Subcutaneous preadipocyte (primary cell): ENCODE measurements at places on chromosomes 6 and 20. TPM values are rescaled to one million over a fixed set of nuclear protein-coding genes. Genes with fewer than 3 reads are reported as not detected.

IL17F gene
- not detected in 2 replicates for total RNA-seq

MYL9 gene
- total RNA-seq = 11.3 and 23.1 TPM in 2 replicates

PI16 gene
- not detected in 2 replicates for total RNA-seq

SNX5 gene
- total RNA-seq = 109 and 168 TPM in 2 replicates

CCDC170 gene
- total RNA-seq = 0.37 and 0.39 TPM in 2 replicates

SYCP2 gene
- total RNA-seq = 0.37 and 0.39 TPM in 2 replicates

ATG5 gene
- total RNA-seq = 35.6 and 48.5 TPM in 2 replicates

SLC2A10 gene
- 19.9 and 28.3 TPM in 2 replicates for total RNA-seq

ARFGEF2 gene
- 23.9 and 34.4 TPM in 2 replicates for total RNA-seq

TUBB2B gene
- 0.37 and 2.7 TPM in 2 replicates for total RNA-seq

ADGB gene
- not detected in 2 replicates for total RNA-seq

PTP4A1 gene
- 27.9 and 35.6 TPM in 2 replicates for total RNA-seq

ACTL10 gene
- total RNA-seq = 1.5 and 3.9 TPM in 2 replicates

CTAGE9 gene
- not detected in 2 replicates for total RNA-seq

HEBP2 gene
- total RNA-seq = 15.8 and 33.0 TPM in 2 replicates

EGFL8 gene
- 0.73 and 1.4 TPM in 2 replicates for total RNA-seq

ARMH2 gene
- not detected in 2 replicates for total RNA-seq

RSPO3 gene
- not detected in 2 replicates for total RNA-seq

PPP2R5D gene
- total RNA-seq = 55.7 and 56.6 TPM in 2 replicates

ECT2L gene
- total RNA-seq = not detected in 2 replicates

TFAP2A gene
- total RNA-seq = not detected in 2 replicates

DPPA5 gene
- not detected in 2 replicates for total RNA-seq

BIRC7 gene
- total RNA-seq = not detected in 2 replicates

HLA-DQB1 gene
- not detected in 2 replicates for total RNA-seq

RAD21L1 gene
- not detected in 2 replicates for total RNA-seq

CDSN gene
- not detected in 2 replicates for total RNA-seq

ULBP2 gene
- 1.5 and 2.2 TPM in 2 replicates for total RNA-seq

HLA-DQA1 gene
- not detected in 2 replicates for total RNA-seq

KIF6 gene
- total RNA-seq = 0.73 TPM in 1 of 2 replicates, not detected in the other

C20orf96 gene
- 0.59 and 1.8 TPM in 2 replicates for total RNA-seq

TMEM151B gene
- not detected in 2 replicates for total RNA-seq

ITPR3 gene
- total RNA-seq = 66.1 and 103 TPM in 2 replicates

SLC12A5 gene
- not detected in 2 replicates for total RNA-seq

SLC32A1 gene
- total RNA-seq = not detected in 2 replicates

PNLDC1 gene
- total RNA-seq = 0.73 TPM in 1 of 2 replicates, not detected in the other

IRF4 gene
- total RNA-seq = 8.5 and 9.0 TPM in 2 replicates

GPX5 gene
- not detected in 2 replicates for total RNA-seq

PBOV1 gene
- not detected in 2 replicates for total RNA-seq

TRIM31 gene
- total RNA-seq = not detected in 2 replicates

PDE10A gene
- total RNA-seq = 0.20 and 0.73 TPM in 2 replicates

HMGCLL1 gene
- under 0.01 and 0.37 TPM in 2 replicates for total RNA-seq

TMC2 gene
- total RNA-seq = under 0.01 TPM in 1 of 2 replicates, not detected in the other

OR2H2 gene
- not detected in 2 replicates for total RNA-seq

MRAP2 gene
- total RNA-seq = 1.4 and 2.2 TPM in 2 replicates

SLC4A11 gene
- 0.37 and 1.6 TPM in 2 replicates for total RNA-seq

OLIG3 gene
- total RNA-seq = not detected in 2 replicates

BPI gene
- total RNA-seq = not detected in 2 replicates

CCN2 gene
- total RNA-seq = 1.5 and 10.8 TPM in 2 replicates

GATA5 gene
- not detected in 2 replicates for total RNA-seq

GCLC gene
- total RNA-seq = 8.5 and 10.2 TPM in 2 replicates

PPIL6 gene
- total RNA-seq = 4.3 and 5.5 TPM in 2 replicates
